ENCODE measurements at places on chromosomes 13 and 19.
A peak's percentile ranks its signal among the peaks of the same experiment; 100 is the strongest.

DNA sequence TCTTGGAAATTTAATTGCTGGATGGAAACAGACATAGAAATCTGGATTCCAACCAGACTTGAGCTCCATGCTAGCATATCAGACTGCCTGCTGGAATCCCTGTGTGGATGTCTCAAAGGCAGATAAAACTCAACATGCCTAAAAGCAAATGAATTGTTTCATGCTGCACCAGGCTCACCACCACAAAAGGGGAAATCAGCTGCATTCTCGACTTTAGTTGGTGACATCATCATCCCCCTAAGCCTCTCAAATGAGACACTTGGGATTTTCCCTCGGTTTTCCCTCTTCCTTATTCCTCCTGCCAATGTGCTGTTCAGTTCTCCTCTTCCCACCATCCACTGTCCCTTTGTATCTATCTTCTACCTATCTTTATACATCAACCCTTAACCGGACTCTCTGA, 134.3 kb downstream of the ZDHHC20 start:
- no peak for DNase-seq

DNA sequence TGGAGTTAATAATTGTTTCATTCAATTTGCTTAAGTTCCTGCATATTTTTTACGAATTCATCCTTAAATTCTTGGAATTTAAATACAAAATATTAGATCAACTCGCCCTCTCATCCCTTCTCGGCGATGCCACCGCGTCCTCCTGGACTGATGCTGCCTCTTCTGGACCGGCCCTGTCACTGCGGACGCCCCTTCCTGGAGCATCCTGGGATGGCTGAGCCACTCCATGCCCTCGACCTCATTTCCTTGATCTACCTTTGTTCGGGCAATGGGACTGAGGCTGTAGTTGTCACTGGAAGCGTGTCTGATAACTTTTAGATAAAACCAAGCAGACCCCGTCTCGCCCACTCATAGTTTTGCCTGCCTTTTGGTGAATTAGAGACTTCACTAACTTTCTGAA, 283.7 kb downstream of the TEX29 start:
- no peak for DNase-seq

- no peak for DNase-seq
These were observed 316.9 kb upstream of the TSHZ3 start for GRCh38 chr19:31666126-31666525.

GRCh38 chr19:16628984-16629691, 1.1 kb upstream of the MED26 start:
- DNase-seq = peak; percentile 63

- DNase-seq = no peak
These were observed 2.4 kb downstream of the NR2F6 start for GRCh38 chr19:17243211-17243829.

GRCh38 chr13:22944378-22944777, 236.4 kb upstream of the SGCG start:
- DNase-seq = no peak

- no peak for DNase-seq
These were observed 413.2 kb downstream of the LMO7 start for GRCh38 chr13:76049376-76049746.

GRCh38 chr13:44049081-44049945, 169.6 kb downstream of the LACC1 start:
- DNase-seq = no peak

- no peak for DNase-seq
These were observed 6.4 kb upstream of the IPO5 start for GRCh38 chr13:97946951-97947588.

- no peak for DNase-seq
These were observed 29.9 kb downstream of the CUL4A start for GRCh38 chr13:113239357-113239756.

- DNase-seq = no peak
These were observed 27.4 kb downstream of the CLEC4M start for GRCh38 chr19:7790416-7790815.

DNA sequence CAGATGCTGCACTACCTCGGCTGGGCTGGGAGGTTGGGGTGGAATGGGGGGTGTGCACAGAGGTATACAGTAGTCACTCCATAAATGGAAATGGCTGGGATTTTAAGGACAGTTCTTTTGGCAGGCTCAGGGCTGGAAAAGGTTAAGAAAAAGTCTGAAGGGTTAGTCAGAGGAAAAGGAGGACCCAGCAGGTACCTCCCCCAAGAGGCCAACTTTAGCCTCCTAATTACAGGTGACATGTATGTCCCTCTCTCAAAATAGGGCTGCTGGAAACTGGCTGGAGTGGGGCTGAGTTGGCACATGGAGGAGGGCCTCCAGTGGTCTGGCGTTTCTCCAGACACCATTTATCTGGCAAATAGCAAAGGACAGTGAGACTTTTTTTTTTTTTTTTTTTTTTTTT, 994 bp downstream of the CCDC194 start:
- DNase-seq = no peak

DNA sequence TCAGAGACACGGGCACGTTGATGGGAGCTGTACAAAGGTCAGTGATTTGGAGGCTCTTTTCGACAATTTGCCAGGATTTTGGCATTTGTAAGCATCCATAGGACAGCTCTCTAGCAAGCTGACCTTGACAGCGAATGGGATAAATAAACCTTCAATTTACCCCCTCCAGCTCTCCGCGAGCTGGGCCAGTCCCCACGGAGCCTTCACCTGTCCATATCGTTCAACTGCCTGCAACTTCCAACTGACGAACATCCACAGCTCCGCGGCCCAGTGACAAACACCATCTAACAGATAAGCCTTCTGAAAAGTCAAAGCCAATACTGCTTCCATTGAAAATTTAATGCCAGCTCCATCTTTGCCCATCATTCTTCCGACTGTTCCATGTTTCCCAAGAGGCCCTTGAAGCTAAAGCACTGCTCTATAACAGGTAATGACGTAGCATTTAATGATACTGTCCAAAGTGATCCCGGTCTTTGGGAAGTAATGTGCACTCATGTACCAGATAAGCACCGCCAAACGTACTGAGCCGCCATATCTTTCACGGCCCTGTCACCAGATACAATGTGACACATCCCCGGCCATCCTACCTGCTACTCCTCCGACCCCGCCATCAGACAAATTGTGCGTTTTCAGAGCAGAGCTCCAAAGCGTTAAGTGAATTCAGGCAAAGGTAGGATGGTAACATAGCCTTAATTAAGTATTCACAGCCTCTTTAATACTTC, 365.3 kb upstream of the ZNF507 start:
- no peak for DNase-seq

DNA sequence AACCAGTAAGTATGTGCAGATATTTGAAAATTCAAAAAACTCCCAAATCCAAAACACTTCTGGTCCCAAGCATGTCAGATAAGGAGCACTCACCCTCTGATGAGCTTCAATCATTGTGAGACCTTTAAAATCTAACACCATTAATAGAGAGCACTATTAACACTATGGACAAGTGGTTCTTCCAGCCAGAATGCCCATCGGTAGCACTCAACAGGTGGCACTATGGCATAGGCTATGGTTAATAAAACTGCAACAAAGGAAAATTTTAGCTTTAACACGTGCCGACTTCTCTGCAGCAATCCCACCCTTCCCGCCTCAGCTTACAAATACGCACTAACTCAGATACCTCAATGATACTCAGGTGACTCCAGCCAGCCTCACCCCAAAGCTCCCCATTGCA, 62.3 kb downstream of the COL4A2 start:
- DNase-seq = no peak

DNA sequence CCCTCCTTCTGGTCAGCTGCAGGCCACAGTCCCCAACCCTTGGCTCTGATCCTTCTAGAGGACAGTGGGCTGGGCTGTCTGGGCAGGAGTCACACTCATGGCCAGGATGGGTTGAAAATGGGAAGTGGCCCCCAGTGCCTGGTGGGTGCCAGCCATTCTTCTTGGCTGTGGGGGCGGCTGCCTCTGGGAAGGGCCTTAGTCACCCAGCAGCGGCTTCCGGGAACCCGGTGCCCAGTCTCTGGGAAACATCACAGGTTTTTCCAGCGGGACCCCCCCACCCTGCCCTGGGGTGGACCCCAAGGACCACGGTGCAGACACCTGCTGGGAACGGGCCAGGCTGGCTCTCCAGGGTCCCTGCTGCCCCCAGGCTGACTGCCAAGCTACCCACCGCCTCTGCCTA, 27.3 kb upstream of the SLC7A10 start:
- DNase-seq = no peak

DNA sequence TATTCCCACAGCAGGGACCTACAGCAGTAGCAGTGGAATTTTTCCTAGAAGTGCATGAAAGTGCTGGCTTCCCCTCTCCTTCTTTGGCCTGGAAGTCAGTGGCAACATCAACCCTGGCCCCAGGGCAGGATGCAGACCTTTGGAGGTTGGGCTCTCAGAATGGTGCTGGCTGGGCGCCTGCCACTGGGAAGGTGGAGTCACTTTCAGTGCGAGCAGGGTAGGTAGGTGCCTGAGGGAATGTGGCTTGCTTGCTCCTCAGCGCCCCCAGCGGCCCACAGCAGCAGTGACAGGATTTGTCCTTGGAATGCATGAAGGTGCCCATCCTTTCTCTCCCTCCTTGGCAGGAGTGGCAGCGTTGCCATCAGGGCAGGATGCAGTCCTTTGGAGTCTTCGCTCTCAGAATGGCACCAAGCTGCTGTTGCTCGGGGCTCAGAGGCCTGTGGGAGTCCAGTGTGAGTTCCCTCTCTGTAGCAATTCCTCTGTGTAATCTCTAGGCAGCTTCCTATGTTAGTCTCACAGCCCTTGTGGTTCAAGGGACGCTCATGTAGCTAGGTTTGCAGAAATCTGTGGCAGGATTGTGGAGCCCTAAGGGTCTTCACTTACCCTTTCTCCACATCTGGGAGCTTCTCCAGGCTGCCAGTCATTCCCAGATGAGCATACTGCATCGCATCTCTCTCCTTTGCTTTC, 354.4 kb upstream of the DACH1 start:
- DNase-seq = no peak

GRCh38 chr19:4541114-4541805, 1.4 kb upstream of the LRG1 start:
- no peak for DNase-seq

DNA sequence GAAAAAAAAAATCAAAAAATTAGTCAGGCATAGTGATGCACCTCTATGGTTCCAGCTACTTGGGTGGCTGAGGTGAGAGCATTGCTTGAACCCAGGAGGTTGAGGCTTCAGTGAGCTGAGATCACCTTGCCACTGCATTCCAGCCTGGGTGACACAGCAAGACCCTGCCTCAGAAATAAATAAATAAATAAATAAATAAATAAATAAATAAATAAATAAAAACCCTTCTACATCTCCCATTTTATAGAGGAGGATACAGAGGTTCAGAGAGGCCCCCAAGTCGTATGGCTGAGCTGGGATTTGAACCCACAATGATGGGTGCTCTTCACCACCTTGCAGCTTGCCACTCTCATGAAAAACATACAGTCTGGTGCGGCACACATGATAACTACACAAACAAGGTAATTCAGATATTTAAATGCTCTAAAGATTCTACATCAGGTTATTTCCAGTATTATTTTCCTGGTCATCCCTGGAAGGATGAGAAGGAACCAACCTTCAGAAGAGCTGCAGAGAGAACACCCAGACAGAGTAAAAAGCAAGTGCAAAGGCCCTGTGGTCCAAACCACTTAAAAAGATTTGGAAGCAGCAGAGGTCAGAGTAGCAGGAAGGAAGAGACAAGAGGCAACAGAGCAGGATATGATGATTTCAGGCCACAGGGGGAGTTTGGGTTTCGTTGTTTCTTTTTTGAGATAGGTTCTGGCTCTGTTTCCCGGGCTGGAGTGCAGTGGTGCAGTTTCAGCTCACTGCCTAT, 29.2 kb upstream of the OR1M1 start:
- DNase-seq = no peak

DNA sequence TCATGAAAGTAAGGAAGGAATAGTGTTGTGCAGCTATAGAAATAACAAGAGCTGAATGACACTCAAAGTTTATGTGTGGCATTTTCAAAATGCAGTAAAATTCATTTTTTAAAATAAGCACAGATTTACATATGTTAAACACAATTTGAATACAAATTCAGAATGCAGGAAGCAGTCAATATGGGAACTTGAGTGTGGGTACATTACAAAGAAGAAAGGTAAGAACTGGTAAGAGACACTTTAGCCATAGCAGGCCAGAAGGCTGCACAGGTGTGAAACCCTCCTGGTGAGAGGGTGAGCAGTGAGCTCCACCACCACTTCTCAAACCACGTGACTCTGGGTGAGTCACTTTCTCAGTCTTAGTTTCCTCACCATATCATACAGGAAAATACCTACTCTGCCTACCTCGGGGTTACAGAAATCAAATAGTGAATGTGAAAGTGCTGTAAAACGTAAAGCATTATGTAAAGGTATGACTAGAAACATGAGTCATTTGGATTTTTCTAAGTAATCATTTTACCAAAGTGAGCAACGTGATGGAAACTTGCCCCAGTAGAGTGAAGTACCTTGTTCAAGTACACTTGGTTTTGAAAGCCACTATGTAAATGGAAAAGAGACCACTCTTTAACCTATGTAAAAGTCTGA, 40.5 kb downstream of the USP12 start:
- no peak for DNase-seq

DNA sequence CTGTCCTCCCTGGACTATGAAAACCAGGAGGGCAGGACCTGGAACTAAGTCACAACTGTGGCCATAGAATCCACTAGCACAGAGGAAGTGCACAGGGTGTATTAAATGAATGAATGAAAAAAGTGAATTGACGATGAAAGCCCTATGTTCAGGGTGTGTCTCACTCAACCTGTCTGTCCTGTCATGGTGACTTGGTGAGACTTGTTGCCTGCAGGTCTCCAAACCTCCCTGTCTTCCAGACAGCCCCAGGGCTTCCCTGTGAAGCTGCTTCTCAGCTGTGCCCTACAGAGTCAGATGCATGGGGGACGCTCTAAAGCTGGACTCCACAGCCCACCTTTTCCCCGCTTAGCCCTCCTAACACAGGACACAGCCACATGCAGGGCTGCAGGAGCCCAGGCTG, 4.8 kb upstream of the IGFL1 start:
- DNase-seq = no peak

- peak; percentile 63 for DNase-seq
These were observed 42.1 kb downstream of the GADD45B start for GRCh38 chr19:2517881-2518601.

- DNase-seq = peak; percentile 54
These were observed 55.0 kb downstream of the LATS2 start for GRCh38 chr13:21006141-21007005.

- peak; percentile 82 for DNase-seq
These were observed 10.6 kb upstream of the PNMA8A start for GRCh38 chr19:46481947-46482346.

- DNase-seq = no peak
These were observed 380.8 kb downstream of the KCNRG start for GRCh38 chr13:50396001-50396400.

- no peak for DNase-seq
These were observed 45.3 kb downstream of the TNFRSF19 start for GRCh38 chr13:23615395-23616081.

GRCh38 chr19:29682236-29682895, 17.1 kb downstream of the PLEKHF1 start:
- DNase-seq = no peak
